ENCODE measurements at places on chromosomes 7 and 10.

- no peak for DNase-seq
Measured at GRCh38 chr7:90728568-90728967, 132.4 kb downstream of the CDK14 start.

GRCh38 chr10:86071145-86071544, 295.4 kb downstream of the GRID1 start:
- no peak for DNase-seq

DNA sequence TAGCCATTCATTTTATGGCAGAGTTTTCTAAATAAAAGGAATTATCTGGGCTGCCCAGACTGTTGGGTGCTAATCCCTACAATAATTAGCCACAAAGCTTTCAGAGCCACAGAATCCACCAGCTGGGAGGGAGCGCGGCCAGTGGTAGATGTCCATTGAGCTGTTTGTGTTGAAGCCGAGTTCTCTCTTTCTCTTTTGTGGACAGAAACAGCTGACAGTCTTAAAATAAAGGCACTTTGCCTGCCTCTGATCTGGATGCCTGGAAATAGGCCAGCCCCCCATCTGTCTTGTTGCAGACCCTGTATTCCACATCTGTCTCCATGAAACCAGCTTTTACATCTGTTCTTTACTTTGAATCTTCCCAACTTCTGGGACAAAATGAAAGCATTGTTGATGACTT, 66.1 kb downstream of the MTPN start:
- DNase-seq: no peak

DNA sequence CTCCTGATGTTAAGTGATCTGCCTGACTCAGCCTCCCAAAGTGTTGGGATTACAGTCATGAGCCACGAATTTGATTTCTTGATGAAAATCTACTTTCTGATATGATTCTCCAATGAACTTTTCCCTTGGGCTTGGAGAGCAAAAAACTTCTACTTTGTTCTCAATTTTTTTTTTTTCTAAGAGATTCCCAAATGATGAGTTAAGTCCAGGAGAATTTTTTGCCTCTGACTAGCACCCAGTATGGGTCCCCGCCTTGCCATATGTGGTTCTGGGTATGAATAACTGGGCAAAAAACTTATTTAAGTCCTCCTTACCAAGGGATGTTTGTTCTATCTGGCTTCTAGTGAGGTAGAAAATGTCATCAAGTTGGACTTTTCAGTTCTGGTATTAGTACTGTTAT, 147.9 kb upstream of the LYZL1 start:
- no peak for DNase-seq

DNA sequence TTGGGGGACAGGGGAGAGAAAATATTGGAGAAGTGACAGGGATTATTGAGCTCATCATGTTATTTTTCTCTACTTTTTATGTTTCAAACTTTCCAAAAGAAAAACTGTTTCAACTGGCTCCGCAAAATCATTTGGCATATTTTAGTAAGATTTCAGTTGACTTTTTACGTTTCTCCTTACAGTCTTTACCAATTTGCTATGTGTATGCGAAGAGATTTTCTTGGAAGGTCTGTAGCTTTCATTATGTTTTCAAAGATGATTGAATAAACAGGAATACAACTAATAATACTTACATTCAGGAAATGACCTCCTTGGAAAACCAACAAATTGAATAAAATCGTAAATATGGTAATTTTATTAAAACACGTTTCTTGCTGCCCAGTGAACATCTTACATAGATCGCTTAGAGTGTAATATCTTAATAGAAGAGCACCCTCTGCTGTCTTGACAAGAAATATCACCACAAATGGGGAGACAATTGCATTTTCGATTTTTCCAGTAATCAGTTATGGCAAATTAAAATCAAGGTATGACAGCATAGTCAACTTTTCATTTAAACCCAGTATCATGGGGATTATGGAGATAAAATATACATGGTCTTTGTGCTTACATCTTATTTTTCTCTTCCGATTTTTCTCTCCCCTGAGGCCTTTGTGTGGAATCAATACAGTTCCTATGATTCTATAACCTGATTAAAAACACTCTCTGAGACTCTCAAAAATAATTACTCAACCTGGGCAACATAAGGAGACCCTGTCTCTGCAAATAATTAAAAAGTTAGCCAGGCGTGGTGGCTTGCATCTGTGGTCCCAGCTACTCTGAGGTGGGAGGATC, 43.1 kb downstream of the MBL2 start:
- DNase-seq: no peak
